ENCODE measurements at places on chromosomes 1 and 21.

DNA sequence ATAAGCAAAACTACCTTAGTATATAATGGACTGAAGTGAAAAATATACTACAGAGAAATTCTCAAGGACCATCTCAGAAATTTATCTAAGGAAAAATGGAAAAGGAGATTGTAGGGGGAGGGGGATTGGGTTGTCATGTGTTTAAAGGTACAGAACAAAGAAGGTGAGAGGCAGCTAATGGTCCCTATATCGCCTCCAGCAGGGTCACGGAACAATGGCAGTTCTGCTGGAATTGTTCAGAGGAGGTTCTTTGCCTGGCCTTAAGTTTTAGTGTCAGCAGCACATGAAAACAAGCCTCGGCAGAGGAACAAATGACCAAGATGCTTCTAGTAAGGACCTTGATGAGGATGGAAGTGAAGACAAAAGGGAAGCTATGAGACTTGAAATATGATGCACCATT is 42.0 kb upstream of the RGS2 start:
- DNase-seq, result no peak

GRCh38 chr1:32716312-32717148 is 14.0 kb upstream of the SYNC start:
- DNase-seq, result peak; percentile 13

GRCh38 chr1:69414574-69414973 is 153.1 kb upstream of the LRRC7 start:
- DNase-seq, result no peak

DNA sequence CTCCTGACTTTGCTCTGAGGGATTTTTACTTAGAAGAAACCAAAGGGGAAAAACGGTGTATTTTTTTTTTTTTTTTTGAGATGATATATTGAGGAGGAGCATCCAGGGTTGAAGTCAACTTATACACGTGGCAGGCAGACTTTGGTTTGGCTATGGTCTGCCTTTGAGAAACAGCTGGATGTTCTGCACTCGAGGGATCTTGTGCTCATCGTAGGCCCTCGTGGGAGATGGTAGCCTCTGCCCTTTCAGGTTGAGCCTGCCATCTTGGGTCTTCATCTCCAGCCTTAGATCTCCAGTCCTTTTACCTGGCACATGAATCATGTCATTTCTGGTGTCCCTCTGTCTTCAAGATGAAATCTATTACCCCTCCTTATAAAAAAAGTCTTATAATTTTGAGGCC is 67.1 kb upstream of the UBE2U start:
- no peak for DNase-seq

- no peak for DNase-seq
Measured at GRCh38 chr1:114263343-114263742, 109.7 kb upstream of the SYT6 start.

DNA sequence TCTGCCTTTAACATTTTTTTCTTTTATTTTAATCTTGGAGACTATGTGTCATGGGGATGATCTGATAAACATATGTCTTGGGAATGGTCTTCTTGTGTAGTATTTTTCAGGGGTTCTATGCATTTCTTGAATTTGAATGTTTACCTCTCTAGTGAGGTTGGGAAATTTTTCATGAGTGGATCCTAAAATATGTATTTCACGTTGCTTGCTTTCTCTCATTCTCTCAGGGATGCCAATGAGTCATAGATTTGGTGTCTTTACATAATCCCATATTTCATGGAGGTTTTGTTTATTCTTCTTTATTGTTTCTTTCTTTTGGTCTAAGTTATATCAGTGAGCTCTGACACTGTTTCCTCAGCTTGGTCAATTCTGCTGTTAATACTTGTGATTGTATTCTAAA is 1237.2 kb downstream of the PLA2G4A start:
- DNase-seq, result no peak

GRCh38 chr1:39992888-39993287 is 37.9 kb downstream of the MFSD2A start:
- DNase-seq, result no peak

- no peak for DNase-seq
Measured at GRCh38 chr1:227777156-227777555, 38.3 kb upstream of the PRSS38 start.

GRCh38 chr1:32774464-32774808 is 42.7 kb downstream of the YARS1 start:
- DNase-seq, result no peak

DNA sequence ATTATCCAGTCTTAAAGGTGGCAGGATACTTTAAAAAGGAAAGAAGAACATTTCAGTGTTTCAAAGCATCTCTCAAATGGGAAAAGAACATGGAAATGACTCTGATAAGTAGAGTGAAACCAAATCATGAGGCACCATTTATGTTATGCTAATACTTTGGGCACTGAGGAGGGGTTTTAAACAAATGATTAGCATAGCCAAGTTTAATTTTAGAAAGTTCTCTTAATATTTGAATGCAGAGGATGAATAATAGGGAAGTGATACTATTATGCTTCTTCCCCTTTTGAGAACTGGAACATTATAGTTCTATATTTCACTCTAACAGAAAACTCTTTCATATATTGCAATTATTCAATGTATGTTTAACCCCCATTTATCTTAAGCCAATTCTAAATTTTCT is 1181.9 kb upstream of the PRMT6 start:
- no peak for DNase-seq

DNA sequence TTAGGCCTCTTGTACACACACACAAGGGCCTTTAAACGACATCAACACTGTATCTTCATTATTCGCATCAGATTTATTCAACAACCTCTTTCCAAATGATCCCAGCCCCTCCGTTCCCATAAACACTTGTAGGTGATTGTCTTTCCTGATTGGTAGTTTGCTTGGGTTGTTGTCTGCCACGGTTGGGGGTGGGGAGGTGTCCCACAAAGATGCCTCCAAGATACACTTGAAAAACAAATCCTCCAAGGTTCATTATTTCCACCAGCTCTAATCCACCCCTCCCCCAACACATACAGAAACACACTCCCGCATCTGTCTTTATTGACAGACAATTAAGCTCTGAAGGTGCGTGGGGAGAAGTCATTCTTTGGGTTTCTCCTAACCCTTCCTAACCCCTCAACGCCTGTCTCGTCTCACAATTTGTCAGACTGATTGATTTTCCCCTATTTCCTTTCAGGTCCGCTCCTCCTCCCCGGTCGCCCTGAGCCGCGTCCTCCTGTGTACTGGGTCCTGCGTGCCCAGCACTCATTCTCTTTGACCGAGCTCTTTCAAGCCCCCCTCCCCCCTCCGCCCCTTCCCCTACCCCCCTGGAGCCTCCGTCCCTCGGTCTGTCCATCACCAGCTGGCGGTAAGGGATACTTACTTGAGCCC is 1.4 kb downstream of the WDR26 start:
- no peak for DNase-seq

DNA sequence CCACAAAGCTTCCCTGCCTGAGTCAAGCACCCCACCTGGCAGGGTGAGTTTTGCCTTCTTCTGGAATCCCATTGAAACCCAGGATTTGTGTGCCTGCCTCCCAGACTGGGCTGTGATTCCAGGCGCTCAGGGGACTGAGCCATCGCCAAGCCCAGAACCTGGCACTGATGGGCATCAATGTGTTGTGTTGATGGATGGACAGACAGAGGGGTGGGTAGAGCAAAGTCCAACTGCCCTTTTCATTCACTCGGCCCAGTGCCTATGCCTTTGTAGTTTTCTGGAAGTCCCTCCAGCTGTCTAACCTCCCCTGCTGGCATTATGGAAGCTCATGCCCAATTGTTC is 66.0 kb upstream of the LAPTM5 start:
- no peak for DNase-seq

GRCh38 chr1:182784556-182785171 is 4.9 kb upstream of the NPL start:
- DNase-seq, result no peak

DNA sequence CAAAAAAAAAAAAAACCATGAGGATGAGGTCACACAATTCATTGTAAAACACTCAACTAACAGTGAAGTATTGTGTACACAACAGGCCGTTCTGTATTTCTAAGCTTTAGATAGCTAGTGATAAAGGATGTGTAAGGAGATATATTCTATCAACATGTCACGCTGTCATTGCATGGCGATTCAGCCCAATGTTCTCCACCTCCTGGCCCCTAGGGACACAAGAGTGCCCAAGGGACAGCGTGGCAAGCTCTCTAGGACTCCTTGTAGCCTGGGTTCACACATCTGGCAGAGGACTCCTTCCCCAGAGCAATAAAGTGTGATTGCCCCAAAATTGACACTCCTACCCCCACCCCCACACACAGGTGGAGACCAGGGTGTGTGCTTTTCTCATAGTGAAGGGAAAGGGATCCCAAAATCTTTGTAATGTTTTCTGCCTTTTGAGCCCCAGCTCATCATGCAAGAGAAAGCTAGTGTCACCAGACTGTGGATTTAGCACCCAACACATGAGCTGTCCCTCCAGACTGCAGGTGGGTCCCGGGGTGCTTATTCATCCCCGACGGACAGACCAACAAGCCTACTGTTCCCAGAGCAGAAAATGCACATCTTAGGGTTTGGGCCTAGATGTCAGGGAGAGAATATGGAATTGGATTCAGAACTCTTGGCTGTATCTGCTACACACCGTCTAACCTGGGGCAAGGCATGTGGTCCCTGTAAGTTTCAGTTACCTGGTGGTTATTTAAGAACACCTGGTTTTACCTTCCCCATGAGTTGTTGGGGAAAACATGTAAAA is 11.5 kb downstream of the TMPRSS3 start:
- DNase-seq, result no peak

DNA sequence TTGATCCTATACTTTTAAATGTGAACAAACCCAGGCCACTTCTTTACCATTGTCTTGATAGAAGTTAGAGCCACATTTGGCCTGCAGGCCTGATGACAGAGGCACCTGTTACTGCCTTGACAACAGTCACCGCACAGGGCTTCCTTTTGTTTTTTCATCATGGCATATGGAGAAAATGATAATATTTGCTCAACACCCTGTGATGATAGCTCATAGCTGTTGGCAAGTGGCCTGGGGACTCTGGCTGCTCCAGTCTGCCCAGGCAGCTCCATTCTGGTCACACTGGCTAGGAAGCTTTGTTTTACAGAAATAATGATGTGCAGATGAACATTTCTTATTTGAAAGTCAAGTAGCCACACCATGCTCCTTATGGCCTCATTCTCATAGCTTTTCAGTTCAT is 89.6 kb upstream of the GPR88 start:
- no peak for DNase-seq

DNA sequence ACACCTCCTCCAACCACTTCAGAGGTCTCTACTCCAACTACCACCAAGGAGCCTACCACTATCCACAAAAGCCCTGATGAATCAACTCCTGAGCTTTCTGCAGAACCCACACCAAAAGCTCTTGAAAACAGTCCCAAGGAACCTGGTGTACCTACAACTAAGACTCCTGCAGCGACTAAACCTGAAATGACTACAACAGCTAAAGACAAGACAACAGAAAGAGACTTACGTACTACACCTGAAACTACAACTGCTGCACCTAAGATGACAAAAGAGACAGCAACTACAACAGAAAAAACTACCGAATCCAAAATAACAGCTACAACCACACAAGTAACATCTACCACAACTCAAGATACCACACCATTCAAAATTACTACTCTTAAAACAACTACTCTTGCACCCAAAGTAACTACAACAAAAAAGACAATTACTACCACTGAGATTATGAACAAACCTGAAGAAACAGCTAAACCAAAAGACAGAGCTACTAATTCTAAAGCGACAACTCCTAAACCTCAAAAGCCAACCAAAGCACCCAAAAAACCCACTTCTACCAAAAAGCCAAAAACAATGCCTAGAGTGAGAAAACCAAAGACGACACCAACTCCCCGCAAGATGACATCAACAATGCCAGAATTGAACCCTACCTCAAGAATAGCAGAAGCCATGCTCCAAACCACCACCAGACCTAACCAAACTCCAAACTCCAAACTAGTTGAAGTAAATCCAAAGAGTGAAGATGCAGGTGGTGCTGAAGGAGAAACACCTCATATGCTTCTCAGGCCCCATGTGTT is 66.6 kb downstream of the TPR start:
- no peak for DNase-seq

DNA sequence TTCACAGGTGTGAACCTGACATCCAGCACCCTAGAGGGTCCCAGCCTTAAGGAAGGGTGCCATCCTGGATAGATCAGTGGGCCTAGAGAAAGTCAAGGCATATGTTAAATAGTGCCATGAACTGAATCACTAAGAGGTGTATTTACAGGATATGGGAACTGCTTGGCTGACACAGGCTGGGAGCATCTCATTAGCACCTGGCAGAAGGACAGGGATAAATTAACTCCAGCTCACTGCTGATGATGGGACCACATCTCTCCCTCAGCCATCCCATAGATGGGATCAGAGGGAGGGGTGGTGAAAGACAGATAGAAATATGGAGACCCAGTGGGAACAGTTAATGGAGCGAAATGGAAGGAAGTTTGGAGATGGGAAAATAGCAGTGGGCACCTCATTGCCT is 122.0 kb downstream of the IGSF21 start:
- DNase-seq, result no peak

DNA sequence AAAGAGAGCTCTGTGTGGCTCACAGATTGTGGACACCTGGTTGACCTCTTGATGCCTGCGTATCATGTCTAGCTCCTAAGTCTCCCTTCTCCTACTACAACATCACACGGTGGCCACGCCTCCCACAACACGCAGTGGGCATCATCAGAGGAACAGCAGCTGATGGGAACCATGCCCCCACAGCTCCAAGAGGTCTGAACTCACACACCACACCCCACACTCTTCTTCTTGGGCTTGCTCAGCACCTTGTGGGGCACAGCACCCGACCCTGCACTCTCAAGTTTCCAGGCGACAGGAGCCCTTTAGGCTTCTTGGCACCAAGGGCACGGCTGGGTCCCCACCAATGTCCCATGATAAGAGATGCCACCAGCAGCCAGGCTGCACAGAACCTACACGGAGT is 18.8 kb upstream of the CDCP2 start:
- DNase-seq, result no peak

DNA sequence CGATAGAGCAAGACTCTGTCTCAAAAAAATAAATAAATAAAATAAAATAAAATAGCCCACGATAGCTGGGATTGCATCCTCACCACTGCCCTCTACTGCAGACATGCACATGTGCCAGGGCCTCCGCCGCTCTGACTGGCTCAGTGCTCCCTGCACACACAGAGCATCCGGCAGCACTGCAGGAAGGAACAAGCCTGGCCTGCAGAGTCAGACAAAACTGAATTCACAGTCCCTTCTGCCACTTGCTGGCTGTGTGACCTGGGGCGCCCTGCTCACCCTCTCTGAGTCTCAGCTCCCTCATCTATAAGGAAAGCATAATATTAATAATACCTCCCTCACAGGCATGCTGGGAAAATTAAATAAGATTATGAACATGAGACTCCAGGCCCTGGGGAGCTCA is 35.4 kb downstream of the CSMD2 start:
- no peak for DNase-seq

Data from activated CD4-positive, alpha-beta T cell treated with anti-CD3 and anti-CD28 coated beads for 1 hour (primary cell).